ENCODE measurements at places on chromosomes 4 and X.
A peak's percentile ranks its signal among the peaks of the same experiment; 100 is the strongest.

GRCh38 chr4:85933291-85933640 is 426.6 kb downstream of the MAPK10 start:
- DNase-seq, result no peak

DNA sequence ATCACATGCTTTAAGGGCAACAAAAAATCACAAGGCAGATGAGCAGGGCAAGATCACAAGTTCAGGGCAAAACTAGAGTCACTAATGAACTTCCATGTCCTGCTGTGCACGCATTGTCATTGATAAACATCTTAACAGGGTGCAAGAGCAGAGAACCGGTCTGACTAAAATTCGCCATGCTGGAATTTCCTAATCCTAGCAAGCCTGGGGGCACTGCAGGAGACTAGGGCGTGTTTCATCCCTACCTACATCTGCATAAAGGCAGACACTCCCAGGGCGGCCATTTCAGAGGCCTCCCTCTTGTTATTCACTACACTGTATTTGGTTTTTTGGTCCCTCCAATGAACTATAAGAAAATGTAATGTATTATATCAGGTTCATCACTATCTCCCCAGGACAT is 203.6 kb downstream of the ARHGEF9 start:
- no peak for DNase-seq

GRCh38 chr4:40750461-40751258 is 905 bp downstream of the NSUN7 start:
- no peak for DNase-seq

GRCh38 chr4:19924761-19925160 is 326.9 kb upstream of the SLIT2 start:
- no peak for DNase-seq

DNA sequence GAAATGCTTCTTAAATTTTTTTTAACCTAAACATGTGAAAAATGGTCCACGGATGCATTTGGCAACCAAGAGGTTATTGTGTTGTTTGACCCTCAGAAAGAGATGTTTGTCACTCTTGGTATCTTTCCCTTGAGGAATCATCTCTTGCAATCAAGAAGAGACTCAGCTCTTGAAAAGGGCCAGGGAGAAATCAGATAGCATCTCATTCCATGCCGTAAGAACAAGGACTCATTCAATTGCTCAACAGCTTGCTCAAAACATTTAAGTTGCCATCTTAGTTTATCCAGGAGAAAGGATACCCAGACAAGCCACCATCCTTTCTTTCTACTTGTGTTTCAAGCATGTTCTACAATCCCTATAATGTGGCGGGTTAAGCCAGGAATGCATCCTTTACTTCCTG is 209.5 kb upstream of the LNX1 start:
- DNase-seq, result no peak

DNA sequence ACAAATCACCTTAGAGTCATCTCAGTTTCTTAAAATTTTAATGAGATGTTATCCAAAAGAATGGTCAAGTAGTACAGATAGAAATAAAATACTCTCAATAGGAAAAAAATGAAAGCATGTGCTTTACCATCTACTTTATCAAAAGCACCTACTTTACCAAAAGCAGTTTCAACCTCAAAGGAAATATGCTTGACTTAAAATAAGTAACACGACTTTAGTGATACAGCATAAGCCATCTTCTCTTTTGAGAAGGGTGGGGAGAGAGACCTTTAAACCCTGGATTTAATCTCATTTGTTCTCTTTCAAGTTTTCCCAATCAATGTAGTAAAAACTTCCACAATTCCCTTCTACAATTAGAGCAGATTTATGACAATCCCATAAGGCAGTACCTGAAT is 26.5 kb downstream of the OTUD4 start:
- DNase-seq, result no peak

DNA sequence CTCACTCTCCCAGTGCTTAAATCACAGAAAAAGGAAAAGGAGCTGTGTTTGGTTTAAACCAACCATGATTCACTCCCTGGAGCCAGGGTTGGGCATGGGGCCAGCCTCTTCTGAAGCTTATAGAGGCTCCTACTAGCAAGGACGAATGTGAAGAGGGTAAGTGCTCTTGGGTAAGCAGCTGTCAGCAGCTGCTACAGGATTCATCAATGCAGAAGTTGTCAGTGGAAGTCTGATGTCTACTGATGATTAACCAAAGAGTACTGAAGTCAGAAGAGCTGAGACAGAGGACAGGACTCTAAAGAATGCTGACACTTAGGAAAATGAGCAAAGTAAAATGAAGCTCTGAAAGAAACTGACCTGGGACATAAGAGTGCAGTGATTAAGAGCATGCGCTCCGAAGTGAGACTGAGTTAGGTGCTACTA is 32.7 kb upstream of the JADE1 start:
- DNase-seq, result no peak

- no peak for DNase-seq
Observed at GRCh38 chrX:51737091-51737490, 6.2 kb upstream of the GSPT2 start.

- no peak for DNase-seq
Observed at GRCh38 chr4:153780221-153780620, 8.7 kb downstream of the SFRP2 start.

DNA sequence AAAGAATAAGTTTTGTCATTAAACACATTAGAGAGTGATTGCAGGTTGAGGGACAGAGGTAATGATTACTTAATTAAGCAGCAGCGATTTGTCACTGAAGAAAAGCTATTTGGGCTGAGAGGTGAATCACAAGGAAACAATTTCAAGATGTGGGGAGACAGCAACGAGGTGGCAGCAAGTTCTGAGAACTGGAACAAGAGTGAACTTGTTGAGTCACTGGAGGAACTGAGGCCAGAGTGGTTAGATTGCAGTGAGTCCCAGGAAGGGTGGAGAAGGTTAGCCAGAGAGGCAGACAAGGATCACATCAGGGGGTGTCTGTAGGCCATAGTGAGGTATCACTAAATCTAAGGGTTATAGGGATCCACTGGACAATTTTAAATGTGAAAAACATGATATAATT is 57.9 kb upstream of the TMPRSS11A start:
- peak; percentile 2 for DNase-seq

GRCh38 chrX:77017093-77017492 is 430.1 kb upstream of the FGF16 start:
- DNase-seq, result no peak

GRCh38 chr4:58166490-58166889 is 1056.3 kb upstream of the IGFBP7 start:
- DNase-seq, result no peak

GRCh38 chr4:143302536-143302935 is 34.1 kb upstream of the GAB1 start:
- no peak for DNase-seq

GRCh38 chr4:139889901-139890300 is 224.3 kb downstream of the MGST2 start:
- DNase-seq, result no peak

DNA sequence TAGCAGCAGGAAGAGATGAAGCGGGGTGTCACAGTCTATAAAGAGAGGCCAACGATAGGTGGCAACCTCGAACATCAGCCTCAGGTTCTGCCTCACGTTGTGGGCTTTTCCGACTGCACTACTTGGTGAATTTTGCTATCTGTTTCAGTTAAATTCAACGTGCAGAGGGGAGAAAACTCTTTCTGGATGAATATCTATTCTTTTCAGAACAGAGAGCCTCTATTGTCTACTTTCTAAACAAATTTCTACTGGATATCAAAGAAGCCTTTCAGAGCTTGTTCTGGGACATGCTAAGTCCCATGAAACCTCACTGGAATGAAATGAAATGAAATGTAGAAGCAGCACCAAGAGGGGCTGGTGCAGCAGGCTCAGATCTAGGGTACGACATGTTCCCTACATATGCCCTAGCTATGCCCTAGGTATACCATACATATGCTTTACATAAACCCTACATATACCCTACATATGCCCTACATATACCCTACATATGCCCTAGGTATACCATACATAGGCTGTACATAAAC is 116.5 kb upstream of the TRIM2 start:
- no peak for DNase-seq

GRCh38 chr4:25117716-25118472 is 42.4 kb downstream of the SEPSECS start:
- no peak for DNase-seq

DNA sequence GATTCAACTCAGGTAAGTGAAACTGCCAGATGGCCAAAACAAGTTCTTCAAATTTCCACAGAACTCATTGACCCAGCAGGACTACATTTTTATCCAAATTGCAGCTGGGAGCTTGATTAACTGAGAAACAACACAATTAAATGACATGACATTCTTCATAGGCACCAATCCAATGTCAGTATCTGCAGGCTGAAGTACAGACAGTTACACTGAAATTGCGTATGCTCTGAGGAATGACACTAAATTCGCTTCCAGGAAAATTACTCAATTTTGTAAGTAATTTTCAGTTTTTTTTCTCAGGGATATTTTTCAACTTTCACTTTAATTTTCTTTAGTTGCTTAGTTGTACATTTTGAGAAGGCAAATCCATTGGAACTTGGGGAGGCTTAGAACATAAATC is 4.5 kb downstream of the C1GALT1C1 start:
- DNase-seq, result no peak

DNA sequence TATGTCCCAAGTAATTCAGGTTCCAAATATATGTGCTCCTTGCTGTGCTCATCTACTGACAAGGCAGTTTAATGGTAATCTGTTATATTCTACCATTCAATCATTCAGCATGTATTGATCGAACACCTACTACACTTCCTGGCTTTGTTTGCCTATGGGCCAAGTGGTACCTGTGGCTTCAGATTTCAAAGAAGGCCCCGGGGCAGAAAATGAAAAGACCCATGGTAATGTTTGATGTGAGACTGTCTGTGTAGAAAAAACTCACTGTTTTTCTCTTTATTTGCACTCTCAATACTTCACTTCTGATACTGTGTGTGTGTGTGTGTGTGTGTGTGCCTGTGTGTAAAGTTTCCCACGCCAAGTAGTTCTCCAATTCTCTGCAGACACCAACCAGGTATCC is 61.0 kb upstream of the FRAS1 start:
- DNase-seq, result no peak

- DNase-seq, result no peak
Observed at GRCh38 chrX:103774070-103774642, 2.5 kb upstream of the PLP1 start.

- no peak for DNase-seq
Observed at GRCh38 chr4:139625482-139625881, 40.1 kb upstream of the MGST2 start.

DNA sequence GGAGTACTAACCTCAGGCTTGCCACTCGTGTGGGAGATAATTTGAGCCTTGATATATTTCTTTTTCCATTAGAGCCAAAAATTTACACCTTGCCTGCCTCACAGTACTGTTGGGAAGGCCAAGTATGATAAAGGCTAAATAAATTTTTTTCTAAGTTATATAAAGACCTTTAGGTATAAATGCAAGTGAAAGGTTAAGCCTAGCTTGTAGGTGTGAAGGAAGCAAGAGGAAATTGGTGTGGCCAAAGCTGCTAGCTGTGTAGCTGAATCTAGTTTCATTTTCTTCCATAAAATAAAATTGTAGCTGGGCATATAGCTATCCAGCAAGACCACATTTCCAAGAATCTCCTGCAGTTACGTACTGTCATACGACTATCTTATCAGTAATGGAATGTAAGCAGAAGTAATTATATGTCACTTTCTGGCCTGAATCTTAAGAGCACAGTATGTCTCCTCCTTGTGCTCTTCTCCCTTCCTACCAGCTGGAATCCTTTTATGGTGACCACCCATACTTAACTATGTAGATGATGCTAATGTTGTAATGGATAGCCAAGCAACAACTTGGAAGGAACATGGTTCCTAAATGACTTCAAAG is 14.3 kb upstream of the GABRE start:
- no peak for DNase-seq

DNA sequence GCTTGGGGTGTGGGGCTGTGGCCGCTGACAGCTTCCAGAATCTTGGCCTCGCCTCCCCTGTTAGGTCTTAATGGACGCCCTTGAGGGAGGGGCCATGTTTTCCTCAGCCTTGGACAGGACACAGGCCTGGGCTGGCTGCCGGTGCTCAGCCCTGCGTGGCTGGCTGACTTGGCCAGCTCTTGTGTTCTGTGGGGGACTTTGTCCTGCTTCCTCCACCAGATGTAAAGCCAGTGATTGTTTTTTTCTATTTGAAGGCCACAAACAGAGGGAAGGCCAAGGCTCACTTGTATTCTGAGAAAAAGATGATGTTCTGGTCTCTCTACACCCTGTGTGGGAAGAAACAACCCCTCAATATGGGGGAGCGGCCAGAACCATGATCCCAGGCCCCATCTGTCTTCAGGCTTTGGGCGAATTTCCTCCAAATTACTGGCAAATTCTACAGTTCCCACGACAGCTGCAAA is 71.3 kb downstream of the HTRA3 start:
- DNase-seq, result no peak

GRCh38 chrX:122091571-122091970 is 1044.2 kb downstream of the GLUD2 start:
- DNase-seq, result no peak

GRCh38 chr4:173990869-173991210 is 292.6 kb downstream of the FBXO8 start:
- no peak for DNase-seq

DNA sequence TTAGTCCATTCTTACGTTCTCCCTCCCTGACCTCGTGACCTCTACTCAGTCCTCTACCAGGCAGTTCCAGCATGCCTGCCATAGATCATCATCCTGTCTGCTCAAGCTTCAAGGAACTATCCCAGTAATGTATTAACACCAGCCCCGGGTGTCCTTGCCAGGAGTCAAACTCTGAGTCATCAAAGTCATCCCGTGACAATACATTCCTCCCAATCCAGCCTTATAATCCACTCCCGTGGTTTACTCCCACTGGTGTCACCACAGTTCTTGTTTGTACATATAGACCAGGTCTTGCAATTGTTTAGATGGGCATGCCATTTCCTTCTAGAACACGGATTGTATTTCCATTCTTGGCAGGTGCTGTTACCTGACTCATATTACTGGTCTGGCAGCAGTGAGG is 68.7 kb upstream of the TAB3 start:
- no peak for DNase-seq

- no peak for DNase-seq
Observed at GRCh38 chr4:102157984-102158383, 187.3 kb downstream of the SLC39A8 start.

DNA sequence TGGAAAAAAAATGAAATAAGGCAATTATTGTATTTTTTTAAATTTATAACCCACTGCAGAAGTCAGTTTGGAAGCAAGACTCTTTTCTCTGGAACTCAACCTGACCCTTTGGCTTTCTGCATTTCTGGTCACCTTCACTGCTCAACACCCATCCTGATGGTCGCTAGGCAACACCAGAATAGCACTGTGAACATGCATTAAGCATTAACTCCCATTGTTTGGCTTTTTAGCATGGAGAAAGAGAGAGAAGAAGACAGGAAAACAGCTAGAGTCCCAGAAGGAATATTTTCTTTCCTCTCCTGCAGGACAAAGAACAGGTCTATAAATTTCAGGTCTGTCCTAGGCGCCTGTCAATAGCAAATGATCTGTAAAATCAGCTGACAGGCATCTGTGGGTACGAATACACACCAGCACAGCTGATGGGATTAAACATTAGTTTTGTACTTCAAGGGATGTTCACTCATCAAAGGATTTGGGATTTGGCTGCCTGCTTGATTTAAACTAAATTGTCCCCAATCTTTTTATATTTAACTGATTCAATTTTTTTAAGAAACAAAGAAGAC is 137.2 kb upstream of the ETNPPL start:
- DNase-seq, result no peak

GRCh38 chrX:44708470-44708869 is 135.4 kb upstream of the DUSP21 start:
- DNase-seq, result no peak
